ENCODE measurements at places on chromosomes 1 and 21.

DNA sequence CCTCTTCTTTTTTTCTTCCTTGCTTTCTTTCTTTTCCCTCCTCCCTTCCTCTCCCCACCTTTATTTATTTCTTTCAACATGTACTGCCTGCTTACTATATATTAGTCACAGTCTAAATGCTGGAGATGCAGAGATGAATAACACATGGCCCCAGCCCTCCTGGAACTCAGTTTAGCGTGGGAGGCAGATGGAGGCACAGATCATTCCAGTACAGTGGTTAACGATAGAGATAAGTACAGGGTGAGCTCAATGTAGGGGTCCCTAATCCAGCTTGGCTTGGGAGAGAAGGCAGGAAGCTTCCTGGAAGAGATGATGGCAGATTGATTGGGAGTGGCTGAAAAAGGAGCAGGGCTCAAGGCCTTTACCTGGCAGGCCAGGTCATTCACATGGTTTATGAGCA, 55.6 kb upstream of the PPP2R5A start:
- no peak for DNase-seq

- no peak for DNase-seq
Observed at GRCh38 chr1:116286541-116286971, 86.5 kb upstream of the ATP1A1 start.

DNA sequence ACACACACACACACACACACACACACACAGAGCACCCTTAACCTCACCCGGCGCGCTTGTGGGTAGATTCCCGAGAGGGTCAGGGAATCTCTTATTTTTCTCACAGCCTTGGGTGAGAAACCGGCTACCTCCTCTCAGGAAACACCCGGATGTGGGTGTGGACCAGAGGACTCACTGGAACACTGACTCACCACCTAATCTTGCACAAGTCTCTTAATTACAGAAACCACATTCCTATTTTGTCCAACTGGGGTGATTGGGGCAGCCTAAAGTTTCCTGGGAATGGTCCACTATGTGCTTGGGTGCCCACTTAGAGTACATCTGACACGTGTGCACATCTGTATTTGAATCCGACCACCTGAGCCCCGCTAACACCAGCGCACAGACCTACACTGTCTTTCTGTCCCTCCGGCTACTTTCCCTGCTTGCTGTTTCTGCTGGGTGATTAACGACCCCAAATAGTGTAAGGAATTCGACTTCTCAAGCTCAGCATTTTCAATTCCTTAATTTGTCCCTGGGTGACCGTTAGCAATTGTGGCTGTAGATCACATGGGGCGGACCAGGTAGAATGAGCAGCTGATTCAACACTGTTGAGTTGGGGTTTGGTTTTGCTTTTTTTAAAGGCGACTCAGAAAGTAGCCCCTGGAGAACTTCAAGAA, 14.0 kb upstream of the TBX15 start:
- no peak for DNase-seq

DNA sequence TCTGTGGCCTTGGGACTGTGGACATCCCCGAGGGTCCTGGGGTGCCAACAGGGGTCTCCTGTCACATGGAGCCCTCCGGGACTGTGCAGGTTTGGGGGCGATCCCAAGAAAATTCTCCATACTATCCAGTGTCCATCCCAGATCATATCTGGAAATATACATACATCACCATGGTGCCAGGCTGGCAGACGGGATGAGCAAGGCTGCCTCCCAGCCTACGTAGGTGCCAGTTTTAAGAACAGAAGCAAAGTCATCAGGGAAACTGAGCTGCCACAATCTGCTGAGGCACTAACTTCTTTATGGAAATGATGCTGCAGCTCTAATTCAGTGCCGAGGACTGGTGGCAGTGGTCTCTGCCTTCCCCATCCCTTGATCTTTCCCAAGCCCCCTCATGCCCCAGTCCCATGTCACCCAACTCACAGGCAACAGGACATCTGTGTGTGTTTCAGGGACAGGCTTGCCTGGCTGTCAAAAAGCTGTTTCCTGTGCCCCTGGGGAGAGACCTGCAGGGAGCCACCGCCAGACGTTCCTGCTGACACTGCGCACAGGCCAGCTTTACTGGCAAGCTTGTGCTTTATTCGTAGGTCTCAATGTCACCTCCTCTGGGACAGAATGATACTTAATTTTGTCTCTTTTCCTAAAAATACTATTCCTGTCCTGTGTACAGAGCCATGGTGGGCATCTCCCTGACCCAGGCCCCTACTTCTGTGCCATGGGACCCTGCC, 15.5 kb downstream of the TEX35 start:
- DNase-seq, result no peak

DNA sequence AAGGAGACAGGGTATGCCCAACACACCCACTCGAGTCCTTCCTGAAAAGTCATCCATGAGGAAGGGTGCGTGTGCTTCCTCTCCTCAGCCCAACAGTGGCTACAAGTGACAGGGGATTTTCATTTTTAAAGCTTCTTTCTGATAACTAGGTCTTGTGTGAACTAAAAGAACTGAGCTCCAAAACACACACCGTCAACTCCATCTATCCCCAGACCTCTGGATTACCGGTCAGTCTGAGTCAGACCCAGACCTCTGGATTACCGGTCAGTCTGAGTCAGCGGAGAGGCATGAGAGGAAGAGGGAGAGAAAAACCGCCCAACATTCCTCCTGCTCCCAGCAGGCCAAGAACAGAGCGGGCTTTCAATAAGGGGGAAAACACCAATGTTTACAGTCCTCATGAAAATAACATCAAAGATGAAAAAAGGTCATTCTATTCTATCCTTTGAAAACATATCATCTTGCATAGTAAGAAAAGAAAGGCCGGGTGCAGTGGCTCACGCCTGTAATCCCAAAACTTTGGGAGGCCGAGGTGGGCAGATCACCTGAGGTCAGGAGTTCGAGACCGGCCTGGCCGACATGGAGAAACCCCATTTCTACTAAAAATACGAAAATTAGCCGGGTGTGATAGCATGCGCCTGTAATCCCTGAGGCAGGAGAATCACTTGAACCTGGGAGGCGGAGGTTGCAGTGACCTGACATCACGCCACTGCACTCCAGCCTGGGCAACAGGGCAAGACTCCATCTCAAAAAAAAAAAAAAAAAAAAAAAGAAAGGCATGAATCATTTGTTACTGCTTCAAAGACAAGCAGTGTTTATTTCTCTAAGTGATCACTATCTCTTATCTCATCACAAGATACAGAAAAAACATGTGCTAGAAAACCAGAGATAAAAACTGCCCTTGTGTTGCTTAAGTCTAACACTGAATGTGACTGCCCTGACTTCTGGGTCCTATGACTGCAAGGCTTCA, 3.4 kb downstream of the PTTG1IP start:
- DNase-seq, result no peak

GRCh38 chr21:41207401-41208375, 39.7 kb downstream of the BACE2 start:
- no peak for DNase-seq

DNA sequence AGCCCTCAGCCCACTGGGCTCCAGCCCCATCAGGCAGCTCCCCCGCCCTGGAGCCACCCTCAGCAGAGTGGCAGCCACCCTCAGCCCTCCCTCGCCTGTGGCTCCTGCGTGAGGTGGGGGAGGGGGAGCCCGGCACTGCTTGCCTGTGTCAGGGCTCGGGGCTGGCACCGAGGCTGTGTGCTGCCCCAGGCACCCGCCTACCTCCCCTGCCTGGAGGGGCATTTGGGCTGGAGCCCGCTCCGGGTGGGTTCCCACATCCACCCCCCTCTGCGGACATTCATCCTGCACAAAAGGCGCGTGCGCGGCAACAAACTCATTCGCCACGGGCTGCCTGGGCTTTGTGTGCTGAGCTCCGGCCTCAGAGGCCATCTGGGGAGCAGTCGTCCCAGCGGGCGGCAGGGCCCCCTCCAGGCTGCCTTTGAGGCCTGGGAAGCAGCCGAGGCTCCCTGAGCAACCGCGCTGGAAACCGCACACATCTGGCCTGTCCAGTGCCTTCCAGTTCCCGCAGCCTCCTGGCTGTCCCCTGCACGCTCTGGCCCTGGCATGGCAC, 12.6 kb upstream of the TNFRSF14 start:
- DNase-seq, result peak; percentile 60

- DNase-seq, result no peak
Observed at GRCh38 chr1:18409609-18410237, 71.0 kb upstream of the KLHDC7A start.

DNA sequence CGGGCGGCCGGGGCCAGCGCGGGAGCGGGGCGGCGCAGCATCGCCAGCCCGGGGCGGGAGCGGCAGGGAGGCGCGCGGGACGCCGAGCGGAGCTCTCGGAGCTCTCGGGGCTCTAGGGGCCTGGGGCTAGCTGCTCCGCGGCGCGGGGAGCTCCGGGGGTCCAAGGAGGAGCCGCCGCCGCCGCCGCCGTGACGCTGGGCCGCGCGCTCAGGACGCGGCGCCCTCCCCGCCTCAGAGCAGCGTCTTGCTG, 147 bp downstream of the CLSTN1 start:
- no peak for DNase-seq

GRCh38 chr1:119784191-119784781, 15.6 kb upstream of the HMGCS2 start:
- no peak for DNase-seq

GRCh38 chr1:209863766-209864485, 36.2 kb downstream of the UTP25 start:
- no peak for DNase-seq

- no peak for DNase-seq
Observed at GRCh38 chr21:38219049-38219628, 37.7 kb upstream of the KCNJ15 start.

GRCh38 chr1:173532237-173532636, 55.1 kb downstream of the PRDX6 start:
- DNase-seq, result no peak

DNA sequence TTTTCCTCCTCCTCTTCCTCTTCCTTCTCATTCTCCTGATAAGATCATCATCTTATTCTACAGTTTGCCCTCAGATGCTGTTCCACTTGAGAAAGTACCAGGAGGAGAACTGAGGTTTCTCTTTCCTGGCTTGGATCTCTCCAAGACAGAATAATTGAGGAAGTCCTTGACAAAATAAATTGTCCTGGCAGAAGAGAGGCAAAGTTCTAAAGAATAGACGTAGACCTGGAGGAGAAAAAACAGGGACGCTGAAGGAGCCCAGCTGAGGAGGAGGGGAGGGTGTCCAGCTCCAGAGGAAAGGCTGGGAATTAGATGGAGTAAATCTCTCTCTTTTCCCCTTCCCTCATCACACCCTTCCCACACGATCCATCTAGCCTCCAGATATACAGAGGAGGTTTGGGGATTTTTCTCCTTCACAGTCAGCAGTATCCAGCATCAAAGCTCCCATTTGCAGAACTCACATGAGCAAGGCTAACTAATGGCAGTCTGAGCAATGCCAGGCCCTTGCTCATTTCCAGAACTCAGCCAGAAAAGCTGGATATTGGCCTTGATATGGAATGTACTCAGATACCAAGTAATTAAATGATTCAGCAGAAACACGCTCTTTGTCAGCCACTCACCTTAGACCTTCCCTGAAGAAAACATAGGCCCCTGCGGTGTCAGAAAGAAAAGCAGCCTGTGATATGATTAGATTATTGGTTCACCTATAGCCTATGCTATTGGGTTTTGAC, 5.1 kb upstream of the GNG12 start:
- DNase-seq, result no peak

DNA sequence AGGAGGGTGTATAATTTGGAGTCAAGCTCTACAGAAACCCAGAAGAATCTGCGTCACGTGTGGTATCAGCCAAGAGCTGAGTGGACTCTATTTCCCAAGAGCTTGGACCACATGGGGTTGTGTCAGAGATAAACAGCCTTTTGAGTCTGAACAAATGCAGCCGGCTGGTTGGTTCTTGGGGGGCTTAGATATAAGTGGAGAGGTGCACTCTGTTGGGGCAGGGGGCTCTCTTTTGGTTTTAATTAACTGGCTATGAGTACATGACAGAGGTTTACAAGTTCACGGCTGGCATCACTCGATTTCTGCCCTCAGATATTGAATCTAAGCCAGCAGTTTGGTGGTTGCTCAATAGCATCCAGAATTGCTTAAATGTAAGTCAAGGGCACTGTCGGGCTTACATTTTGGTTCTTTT, 501 bp upstream of the MRAP start:
- DNase-seq, result no peak

- DNase-seq, result no peak
Observed at GRCh38 chr21:44572959-44573583, 458 bp upstream of the KRTAP10-4 start.

- DNase-seq, result no peak
Observed at GRCh38 chr1:33247545-33247944, 8.7 kb upstream of the ZNF362 start.

- DNase-seq, result no peak
Observed at GRCh38 chr1:228515200-228515834, 28.1 kb downstream of the RNF187 start.

DNA sequence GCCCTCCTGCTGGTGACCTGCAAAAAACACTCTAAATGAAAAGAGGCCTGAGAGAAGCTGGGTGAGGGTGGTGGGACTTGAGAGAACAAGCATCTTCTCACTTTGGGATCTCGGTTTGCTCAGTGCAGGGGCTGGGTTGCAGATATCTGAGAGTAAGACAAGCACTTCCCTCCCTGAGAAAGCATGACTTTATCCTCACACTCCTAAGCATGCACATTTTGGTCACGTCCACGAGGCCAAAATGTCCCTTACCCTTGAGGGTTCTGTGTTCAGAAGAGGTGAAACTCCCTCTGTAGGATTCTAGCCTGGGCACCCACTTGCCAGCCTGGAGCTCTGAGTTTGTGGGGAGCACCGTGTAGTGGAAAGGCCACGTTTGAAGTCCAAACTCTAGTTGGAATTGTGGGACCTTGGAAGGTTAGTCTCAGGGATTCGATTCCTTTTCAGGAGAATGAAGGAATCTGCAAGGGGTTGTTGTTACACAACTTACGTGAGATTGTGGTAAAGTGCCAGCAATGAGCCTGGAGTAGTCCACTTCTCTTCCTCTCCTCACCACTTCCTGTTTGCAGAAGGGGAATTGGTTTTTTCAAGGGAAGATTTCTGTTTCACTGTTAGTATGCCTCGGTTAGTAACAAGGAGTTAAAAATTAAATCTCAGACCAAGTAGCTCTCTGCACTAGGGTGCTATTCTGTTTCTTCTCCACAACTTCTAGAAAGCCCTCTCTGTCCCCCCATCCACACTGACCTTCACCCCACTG, 3.0 kb downstream of the FCAMR start:
- no peak for DNase-seq

- DNase-seq, result no peak
Observed at GRCh38 chr1:41243079-41243385, 926 bp upstream of the SCMH1 start.

DNA sequence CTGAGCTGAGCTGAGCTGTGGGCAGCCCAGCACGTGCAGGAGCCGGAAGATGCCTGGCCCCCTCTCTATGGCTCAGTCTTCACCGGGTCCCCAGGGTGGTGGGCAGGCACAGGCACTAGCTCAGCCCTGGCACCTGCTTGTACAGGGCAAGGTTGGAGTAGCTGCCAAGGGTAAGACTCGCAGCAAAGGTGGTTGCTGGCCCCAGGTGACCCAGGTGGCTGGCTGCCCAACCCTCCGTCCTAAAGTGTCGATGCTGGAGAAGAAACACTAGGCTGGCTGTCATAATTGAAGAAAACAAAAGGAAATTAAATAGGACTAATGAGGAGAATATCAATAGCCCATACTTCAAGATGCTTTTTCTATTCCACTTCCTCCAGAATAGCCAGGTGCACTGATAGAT, 77.1 kb upstream of the ACTL8 start:
- no peak for DNase-seq

GRCh38 chr1:241607497-241607896, 32.7 kb downstream of the CHML start:
- DNase-seq, result no peak

Data from anterior cingulate cortex (tissue), 58 donors.